ENCODE measurements at places on chromosomes 12 and 14. TPM values are rescaled to one million over a fixed set of nuclear protein-coding genes. Genes with fewer than 3 reads are reported as not detected.

The ANKS1B gene
- 0.43 TPM for total RNA-seq

The DACT1 gene
- total RNA-seq: 78.7 TPM

The PLD4 gene
- total RNA-seq: 0.09 TPM

The PIWIL1 gene
- total RNA-seq: not detected

The FZD10 gene
- not detected for total RNA-seq

The LRFN5 gene
- total RNA-seq: 1.3 TPM

The HOXC10 gene
- total RNA-seq: 0.43 TPM

The MAP3K9 gene
- 0.14 TPM for total RNA-seq

The KRT5 gene
- total RNA-seq: 1.3 TPM

The KRT83 gene
- total RNA-seq: not detected

The SYT10 gene
- total RNA-seq: not detected

The SOAT2 gene
- not detected for total RNA-seq

The ANKRD13A gene
- 81.1 TPM for total RNA-seq

The FITM1 gene
- not detected for total RNA-seq

The TEX22 gene
- total RNA-seq: 0.37 TPM

The NELL2 gene
- total RNA-seq: not detected

The OAS2 gene
- 0.71 TPM for total RNA-seq
